H1 (cell line): ENCODE measurements at places on chromosomes 5 and 9.

DNA sequence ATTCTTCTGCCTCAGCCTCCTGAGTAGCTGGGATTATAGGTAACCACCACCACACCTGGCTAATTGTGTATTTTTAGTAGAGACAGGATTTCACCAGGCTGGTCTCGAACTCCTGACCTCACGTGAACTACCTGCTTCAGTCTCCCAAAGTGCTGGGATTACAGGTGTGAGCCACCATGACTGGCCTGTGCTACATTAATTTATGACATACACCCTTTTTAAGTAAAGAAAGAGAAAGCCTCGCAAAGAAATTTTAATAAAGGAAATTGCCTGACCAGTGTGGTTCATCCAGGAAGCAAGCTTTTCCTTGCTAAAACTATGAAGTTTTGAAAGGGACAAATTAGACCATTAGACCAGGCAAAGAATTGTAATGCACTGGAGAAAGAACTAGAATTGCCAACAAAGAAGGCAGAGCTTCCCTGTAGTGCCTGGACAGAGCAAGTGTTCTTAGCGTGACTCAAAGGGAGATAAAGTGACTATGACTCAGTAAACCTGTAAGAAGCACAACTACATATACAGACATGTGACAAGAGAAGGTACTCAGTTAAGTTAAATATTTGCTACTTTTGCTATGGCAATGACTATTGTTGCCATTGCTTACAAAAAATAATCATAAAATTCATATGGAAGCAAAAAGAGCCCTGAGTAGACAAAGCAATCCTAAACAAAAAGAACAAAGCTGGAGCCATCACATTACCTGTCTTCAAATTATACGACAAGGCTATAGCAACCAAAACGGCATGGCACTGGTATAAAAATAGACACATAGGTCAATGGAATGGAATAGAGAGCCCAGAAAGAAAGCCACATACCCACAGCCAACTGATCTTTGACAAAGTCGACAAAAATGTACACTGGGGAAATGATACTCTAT lies 54.6 kb downstream of the FYB1 start:
- DNase-seq = no peak

- no peak for DNase-seq
Observed at GRCh38 chr5:88288528-88289197, 20.0 kb upstream of the TMEM161B start.

GRCh38 chr9:132383462-132383883 lies 23.2 kb downstream of the TTF1 start:
- no peak for DNase-seq

DNA sequence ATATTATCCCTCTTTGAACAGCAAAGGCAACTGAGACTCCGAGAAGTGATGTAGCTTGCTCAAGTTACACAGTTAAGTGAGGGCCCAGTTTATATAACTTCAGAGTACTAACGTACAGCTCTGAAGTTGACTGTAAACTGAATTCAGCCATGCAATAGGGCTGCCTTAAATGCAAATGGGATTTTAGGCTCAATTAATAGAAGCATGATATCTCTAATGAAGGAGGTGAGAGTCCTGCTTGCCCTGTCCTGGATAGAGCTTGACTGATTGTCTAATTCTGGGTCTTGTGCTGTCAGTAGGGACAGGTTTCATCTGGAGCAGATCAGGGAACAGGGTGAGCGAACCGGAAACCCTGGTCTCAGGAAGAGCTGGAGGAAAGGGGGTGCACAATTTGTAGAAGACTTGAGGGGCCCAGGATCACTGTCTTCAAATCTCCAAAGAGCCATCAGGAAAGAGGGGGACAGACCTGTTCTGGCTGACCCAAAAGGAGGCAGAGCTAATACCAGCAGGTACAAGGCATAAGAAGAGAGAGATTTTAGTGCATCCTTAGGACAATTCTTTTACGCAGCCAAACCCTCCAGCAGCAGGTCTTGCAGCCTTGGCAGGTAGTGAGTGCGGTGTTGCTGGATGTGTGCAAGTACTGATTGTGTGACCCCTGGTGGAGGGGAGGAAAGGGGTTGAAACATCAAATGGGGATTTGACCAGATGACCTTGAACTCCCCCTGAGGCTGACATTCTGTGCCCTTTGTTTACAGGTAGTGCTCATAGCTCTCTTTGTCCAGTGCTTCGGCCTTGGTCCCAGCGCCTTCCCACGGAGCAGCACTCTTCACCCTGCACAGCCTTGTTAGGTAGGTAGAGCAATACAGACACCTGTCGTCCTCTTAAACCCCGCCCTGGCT lies 13.0 kb downstream of the GSN start:
- DNase-seq = no peak

- DNase-seq = no peak
Observed at GRCh38 chr5:77305956-77306355, 95.5 kb downstream of the PDE8B start.

GRCh38 chr9:115553060-115553773 lies 435.3 kb upstream of the TNC start:
- DNase-seq = no peak

- DNase-seq = no peak
Observed at GRCh38 chr5:169356811-169357210, 55.9 kb upstream of the SLIT3 start.

DNA sequence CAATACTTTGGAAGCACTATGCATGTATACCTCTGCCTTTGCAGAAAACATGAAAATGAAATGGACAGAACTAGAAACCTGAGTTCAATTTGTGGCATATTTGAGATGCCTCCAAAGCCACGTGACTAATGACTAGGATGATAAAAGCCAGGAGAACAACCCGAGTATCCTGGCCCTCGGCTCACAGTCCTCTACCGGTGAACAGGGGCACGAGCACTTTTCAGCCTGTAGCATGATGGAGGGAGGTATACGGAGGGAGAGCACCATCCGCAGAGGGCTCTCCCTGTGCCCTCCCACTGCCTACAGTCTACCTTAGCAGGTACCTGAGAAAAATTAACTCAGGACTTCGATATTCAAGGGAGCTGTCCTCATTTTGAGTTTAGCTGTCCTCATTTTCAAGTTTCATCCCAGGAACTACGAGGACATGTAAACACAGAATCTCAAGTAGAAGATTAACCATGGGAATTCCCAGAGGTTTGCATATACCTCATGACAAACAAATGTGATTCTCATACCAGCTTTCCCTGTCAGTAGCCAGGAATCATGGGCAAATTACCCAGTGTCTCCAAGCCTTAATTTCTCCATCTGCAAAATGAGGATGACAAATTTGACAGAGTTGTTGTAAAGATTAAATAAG lies 249.3 kb downstream of the DNAH5 start:
- no peak for DNase-seq

DNA sequence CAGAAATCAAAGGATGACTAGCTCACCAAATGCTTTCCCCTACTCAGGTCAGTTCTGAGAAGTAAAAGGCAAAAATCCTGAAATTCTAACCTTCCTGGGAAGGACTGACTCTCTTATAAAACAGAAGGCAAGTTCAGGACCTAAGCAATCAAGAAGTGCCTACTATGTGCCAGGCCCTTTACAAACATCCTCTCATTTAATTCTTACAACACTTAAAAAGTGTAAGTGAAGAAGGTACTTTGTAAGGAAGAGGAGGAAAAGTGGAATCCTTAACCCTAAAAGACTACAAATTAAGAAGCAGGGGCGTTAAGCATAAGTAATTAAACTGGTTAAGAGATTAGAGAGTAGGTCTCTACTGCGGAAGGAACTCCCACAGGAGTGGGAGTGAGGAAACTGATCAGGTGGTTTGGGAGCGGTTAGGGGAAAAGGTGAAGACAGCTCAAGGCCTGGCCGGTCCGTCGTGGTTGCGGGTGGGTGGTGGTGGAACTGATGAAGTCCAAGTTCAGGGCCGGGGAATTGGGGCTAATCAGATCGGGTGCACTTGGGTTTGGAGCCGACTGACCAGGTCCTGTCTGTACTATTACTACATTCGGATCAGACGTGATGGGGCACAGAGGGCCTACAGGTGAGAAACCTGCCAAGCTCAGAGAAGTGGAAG lies 839 bp downstream of the MED27 start:
- DNase-seq = no peak

- DNase-seq = no peak
Observed at GRCh38 chr5:175652741-175653663, 4.9 kb upstream of the HRH2 start.

- DNase-seq = no peak
Observed at GRCh38 chr5:135433681-135434426, 13.3 kb downstream of the DCANP1 start.

DNA sequence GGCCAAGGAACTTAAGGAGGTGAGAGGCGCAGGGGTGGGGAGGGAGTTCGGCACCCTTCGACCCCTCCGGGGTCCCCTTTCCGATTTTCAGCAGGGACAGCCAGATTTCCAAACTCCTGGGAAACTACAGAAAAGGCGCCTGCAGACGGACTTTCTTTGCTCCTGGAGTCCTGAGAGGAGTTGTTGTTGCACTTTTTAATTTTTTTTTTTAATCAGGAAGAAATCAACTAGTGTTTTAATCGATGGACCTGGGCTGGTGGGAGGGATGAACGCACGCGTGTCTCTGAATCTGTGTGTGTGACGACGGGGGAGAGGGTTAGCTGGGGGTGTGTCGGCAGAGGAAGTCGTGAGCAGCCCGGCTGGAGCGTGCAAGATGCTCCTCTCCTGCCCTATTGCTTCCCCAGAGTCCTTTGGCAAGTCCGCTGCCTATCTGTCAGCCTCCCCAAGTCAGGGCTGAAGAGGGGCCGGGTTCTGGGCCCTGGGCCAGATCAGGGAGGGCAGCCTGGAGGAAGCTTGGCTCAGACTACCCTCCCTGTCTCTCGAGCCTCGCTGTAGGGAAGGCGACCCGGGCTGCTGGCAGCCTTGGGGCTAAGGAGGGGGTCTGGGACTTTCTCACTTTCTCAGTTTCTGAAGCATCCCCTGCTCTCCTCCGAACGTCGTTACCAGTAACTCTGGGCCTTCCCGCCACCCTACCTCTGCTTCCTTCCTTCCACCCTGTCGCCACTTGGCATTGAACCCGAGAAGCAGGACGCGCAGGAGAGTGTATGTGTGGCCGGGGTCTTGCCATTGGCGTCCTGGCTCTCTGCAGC lies 731 bp downstream of the PRR16 start:
- no peak for DNase-seq

- DNase-seq = no peak
Observed at GRCh38 chr5:56006094-56006493, 11.3 kb upstream of the IL6ST start.

- DNase-seq = no peak
Observed at GRCh38 chr5:149628221-149628620, 46.9 kb downstream of the ARHGEF37 start.

- DNase-seq = no peak
Observed at GRCh38 chr5:39758426-39758825, 333.6 kb upstream of the DAB2 start.

DNA sequence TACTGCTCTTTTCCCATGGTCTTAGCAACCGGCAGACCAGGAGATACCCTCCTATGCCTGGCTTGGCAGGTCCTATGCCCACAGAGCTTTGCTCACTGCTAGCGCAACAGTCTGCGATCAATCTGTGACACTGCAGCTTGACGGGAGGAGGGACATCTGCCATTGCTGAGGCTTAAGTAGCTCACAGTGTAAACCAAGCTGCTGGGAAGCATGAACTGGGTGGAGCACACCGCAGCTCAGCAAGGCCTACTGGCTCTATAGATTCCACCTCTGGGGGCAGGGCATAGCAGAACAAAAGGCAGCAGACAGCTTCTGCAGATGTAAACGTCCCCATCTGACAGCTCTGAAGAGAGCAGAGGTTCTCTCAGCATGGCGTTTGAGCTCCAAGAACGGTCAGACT lies 40.4 kb downstream of the MCTP1 start:
- DNase-seq = no peak

DNA sequence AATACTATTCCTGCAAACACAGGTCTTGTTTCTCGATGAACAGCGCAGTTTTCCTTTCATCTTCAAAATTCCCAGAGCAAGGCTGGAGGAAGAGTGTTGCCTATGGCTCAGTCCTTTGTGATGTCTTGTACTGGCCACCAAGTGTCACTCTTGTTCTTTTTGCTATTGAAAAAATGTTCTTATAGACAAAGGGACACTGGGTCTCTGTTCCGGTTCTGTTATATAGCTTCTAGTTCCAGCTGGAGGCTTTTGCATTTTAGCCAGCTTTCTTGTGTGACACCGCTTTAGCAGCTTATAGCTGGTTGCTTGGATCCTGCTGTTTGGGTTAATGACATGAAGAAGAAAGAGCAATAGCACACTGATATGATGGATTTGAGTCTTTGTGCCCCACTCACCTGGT lies 343.7 kb upstream of the KCNN2 start:
- no peak for DNase-seq

- no peak for DNase-seq
Observed at GRCh38 chr5:179209359-179210150, 135.7 kb downstream of the ADAMTS2 start.

- DNase-seq = no peak
Observed at GRCh38 chr9:108783731-108784495, 71.9 kb downstream of the ACTL7B start.

DNA sequence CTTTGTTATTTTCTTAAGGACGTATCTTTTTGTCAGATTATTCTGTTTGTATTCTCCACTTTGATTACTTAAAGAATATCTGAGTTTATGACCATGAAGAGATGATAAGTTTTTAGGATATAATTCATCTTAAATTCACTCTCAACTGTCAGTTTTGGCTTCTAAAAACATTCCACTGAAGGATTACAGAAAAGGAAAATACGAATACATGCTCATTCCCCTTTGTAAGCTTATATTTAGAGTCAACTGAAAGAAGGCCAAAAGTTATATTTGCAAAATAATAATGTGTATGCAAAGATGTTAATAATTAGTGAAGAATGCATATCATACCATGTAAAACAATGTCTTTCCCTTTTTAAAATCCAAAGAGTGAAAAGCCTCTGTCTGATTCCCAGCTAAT lies 52.5 kb downstream of the ZNF474 start:
- DNase-seq = no peak

GRCh38 chr5:58407042-58407719 lies 52.7 kb downstream of the PLK2 start:
- DNase-seq = no peak

GRCh38 chr5:36928947-36929346 lies 52.4 kb downstream of the NIPBL start:
- no peak for DNase-seq

DNA sequence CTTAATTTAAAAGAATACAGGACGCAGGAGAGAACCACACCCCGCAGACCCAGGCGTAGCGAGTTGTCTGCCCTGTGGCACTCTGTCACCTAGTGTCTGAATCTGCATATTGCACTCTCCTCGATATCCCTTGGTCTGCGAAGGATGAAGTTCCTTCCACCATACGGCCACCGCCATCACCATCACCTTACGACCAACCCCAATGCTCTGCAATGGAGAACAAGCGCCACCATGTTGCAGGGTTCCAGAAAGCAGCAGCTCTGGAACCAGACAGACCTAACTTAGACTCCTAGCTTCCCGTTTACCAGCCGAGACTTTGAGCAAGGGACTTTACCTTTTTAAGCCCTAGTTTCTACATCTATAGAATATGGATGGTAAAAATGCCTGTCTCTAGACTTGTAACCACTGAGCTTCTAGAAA lies 77.4 kb upstream of the DMRT1 start:
- DNase-seq = peak; percentile 64

- DNase-seq = peak; percentile 66
Observed at GRCh38 chr5:32312197-32312594, 543 bp downstream of the MTMR12 start.

- DNase-seq = no peak
Observed at GRCh38 chr5:142697356-142698255, 11.7 kb upstream of the FGF1 start.

- DNase-seq = no peak
Observed at GRCh38 chr5:181205761-181206649, 1.0 kb upstream of the TRIM7 start.
